ENCODE measurements at places on chromosomes 2 and 18.

DNA sequence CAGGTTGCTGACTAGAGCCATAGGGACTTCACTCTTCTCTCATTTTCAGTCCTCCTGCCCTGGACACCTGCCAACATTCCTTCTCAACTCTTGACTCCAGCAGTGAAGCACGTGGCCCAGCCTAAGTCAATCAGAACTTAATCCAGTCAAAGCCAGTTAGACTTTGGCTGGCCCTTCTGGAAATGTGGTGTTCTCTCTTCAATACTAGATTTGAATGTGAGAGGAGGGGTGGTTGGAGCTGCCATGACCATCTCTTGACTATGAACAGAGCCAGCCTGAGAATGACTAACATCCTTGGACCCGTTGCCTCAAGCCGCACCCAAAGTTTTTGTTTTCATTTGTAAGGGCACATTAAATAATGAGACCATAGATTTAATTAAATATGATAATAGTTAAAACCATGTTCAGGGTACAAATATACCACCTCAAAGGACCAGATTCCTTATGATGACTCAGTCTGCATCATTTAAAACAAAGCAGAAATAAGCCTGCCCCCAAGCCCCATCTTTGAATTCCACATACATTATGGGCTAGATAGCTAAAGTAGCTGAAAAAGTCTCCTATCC is 49.7 kb upstream of the RASGRP3 start:
- DNase-seq = peak; percentile 75

DNA sequence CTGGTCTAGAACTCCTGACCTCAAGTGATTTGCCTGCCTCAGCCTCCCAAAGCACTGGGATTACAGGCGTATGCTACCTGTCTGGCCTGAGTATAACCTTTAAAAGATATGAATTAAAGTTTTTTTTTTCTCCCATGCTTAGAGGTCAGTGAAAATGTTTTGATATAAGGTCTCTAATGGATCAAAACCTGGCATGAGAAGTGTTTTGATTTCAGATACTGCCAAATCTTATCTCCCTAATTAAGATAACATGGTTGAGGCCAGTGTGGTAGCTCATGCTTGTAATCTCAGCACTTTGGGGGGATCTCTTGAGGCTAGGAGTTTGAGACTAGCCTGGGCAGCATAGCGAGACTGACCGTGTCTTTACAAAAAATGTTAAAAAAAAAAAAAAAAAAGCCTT is 41.2 kb downstream of the SNRPD1 start:
- no peak for DNase-seq

GRCh38 chr18:37575646-37576045 is 10.0 kb upstream of the CELF4 start:
- DNase-seq = no peak

DNA sequence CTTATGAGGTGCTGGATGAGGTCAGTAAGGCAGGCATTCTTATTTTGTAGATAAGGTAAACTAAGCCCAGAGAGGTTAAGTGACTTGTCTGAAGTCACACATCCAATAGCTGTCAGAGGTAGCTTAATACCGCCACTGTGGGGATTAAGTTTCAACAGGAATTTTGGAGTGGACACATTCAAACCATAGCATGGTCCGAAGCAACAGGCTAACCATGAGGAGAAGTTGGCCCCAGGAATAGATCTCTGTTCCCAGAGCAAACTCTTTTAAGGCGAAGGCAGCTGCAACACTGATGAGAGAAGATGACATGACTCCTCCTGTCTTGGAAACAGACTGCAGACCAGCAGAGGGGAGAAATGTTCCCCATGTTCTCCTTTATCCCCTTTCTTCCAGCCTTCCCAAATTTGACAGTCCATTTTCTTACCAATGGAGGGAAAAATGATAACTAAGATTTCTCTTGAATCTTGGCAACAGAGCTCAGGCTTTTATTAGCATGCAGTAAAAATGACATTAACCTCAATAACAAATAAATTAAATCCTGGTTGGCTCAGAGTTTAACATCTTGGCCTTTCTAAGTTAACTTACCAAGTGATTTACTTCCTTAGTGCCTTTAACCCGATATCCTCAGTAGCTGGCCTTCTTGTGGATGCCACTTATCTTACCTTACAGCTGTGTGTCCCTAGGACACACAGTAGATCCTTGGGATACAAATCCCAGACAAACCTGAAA is 67.9 kb upstream of the STPG4 start:
- no peak for DNase-seq

GRCh38 chr2:129794540-129794939 is 184.9 kb upstream of the RAB6C start:
- no peak for DNase-seq

DNA sequence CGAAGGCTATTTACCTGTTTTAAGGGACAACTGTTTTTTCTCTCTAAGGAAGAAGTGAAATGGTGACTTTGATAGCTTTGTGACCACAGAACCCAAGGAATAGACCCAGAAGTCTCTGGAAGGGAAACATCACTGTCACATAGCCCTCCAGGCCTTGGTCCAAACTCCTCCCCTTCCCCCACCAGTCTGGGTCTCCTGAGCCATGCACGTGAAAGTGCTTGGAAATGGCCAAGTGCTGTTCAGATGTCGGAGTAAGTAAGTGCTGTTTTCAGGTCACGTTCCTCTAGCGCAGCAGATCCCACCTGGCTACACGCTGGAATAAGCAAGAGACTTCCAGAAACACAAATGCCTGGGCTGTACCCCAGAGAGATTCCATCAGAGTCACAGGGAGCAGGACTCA is 73.0 kb upstream of the AFF3 start:
- no peak for DNase-seq

DNA sequence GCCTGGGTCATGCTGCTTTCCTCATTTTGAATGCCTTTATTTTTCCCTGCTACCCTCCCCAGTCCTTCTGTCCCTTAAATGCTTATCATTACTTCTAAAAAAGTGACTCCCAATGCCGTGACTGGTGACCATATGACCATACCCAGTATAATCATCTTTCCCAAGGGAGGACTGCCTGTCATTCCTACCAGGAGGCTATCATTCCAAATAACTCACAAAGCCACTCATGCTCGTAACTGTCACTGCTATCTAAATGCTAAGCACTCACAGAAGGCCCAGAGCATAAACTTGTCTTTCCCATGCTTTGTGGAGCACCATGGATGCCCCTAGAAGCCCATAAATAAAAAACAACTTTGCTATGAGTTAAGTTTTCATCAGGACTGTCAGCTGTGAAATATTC is 38.7 kb upstream of the CREB1 start:
- DNase-seq = peak; percentile 55

DNA sequence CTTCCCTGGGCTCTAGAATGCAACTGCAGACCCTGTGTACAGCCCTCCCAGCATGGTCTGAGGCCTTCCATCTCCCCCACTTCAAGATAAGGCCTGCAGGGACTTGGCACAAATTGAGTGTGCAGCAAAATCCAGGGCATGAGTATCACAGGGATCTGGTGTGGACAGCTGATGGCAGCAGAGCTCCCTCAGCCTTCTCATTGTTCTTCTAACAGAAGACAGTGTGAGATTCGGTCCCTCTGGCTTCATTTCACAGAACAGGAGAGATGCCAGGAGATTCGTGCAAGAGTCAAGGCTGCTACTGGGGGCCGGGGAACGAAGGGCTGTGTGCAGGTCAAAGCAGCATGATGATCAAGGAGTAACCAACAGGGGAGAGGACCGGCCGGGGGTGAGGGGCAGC is 85.8 kb downstream of the UXS1 start:
- DNase-seq = peak; percentile 53

GRCh38 chr2:925309-925708 is 25.3 kb upstream of the SNTG2 start:
- DNase-seq = no peak

GRCh38 chr2:168999668-169000213 is 31.4 kb downstream of the ABCB11 start:
- DNase-seq = peak; percentile 14

DNA sequence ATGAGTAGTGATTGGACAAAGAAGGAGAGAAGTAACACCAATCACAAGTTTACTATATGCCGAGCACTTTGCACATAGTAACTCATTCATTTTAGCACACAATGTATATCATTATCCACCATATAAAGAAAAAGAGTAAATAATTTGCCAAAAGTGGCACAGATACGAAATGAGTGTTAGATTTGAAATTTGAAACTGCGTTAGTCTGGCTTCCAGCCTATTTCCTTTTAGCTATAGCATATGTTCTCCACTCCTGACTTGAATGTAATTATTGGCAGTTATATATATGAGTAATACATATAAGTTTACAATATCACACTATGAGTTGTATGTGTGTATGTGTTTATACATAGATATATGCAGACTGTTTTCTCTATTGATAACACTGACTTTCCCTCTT is 98.6 kb downstream of the NOL4 start:
- DNase-seq = no peak

GRCh38 chr18:40006634-40007033 is 1948.4 kb upstream of the PIK3C3 start:
- no peak for DNase-seq

DNA sequence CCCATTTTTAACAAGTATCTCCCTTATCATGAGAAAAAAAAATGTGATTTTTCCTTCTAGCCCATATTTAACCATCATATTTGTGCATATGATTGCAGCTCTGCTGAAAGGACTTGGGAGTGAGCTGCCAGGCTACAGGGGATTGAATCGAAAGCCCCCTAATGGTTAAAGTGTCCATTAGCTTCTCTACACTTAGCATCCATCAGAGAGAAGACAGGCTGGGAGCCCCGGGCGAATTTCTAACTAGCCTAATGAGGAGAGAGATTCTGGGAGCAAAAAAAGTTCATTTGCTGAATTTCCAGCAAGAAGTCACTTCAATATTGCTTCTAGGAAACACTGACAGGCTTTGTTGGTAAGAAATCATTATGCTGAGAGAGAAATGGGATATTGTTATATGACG is 848.8 kb downstream of the TDRD15 start:
- no peak for DNase-seq

- no peak for DNase-seq
These were observed 67.9 kb upstream of the ST3GAL5 start for GRCh38 chr2:85956646-85957039.

DNA sequence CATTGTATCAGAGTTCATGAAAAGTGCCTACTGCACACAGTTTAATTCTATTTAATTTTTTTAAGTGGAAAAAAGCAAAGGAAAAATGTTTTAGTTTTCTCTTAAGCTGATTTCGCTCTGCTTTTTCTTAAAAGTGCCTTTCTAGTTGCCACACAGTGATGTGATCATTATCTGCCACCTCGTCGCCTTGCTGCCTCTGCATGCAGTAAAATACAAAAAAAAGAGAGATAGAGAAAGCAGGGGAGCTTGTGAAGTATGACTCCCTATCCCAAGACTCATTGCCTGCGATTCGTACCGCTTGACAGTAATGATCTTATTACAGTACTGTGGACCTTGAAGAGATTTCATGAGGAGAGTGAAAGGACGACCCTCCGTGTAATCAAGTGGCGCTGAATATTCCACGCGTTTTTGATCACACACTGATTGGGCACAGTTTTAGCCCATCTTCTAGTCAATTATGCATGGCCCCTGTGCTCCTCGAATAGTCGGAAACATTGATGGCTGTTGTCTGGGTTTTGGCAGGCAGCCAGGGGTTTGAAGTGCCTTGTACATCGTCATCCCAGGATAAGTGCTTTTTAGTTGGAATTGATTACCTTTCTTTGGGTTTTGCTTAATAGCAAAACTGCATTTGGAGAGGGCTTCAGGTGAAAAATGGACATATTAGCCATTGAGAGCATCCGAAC is 188.3 kb downstream of the GBX2 start:
- DNase-seq = no peak

- no peak for DNase-seq
These were observed 202.3 kb downstream of the MYCN start for GRCh38 chr2:16142383-16143361.

- DNase-seq = no peak
These were observed 34.5 kb upstream of the AFF3 start for GRCh38 chr2:100176925-100177324.

DNA sequence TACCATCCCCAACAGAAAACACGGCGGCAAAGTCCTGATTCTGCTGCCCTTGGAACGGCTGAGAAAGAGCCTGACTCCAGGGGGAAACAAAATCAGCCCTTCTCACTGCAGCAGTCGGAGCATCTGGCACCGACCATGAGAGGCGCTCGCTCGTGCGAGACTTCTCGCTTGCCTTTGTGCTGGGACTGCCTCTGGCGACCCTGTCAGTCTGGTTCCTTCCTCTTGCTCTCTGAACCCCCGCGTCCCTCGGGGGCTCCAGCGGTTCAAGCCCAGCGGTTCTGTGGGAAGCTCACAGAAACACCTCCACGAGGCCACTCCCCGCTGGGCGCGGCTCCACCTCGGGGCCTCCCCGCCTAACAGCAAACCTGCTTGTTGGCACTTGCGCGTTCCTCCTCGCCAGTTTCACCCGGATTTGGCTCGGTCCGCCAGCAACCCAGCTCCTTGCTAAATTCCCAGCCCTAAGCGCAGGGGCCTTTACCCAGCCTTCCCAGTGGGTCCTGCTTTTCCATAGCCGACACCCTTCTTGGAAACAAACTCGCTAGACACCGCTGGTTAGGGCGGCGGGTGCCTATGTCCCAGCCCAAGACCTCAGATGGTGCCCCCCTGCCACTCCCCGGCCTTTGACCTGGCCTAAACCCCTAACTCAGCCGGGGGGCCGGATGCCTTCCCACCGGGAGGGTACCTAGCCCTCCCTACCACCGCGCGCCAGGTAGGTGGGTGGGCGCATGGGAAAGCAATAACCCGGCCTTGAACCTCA is 2.2 kb downstream of the RND3 start:
- DNase-seq = peak; percentile 73

DNA sequence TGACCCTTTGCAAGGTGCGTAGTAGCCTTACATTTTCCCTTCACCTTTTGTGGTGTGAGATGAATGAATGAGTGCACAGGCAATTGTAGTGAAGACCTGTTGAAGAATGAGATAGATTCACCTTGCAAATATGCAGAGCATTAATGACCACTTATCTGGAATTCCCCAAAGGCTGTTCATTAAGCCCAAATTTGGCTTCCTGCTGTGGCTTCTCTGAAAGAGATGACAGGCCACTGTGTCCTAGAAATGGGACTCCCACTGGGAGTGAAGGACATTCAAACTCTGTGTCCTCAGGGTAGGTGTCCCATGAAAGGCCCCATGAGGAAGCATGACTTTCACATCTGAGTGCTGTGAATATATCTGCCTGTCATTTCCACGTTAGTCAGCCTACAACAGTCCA is 1821.8 kb upstream of the PIK3C3 start:
- no peak for DNase-seq

DNA sequence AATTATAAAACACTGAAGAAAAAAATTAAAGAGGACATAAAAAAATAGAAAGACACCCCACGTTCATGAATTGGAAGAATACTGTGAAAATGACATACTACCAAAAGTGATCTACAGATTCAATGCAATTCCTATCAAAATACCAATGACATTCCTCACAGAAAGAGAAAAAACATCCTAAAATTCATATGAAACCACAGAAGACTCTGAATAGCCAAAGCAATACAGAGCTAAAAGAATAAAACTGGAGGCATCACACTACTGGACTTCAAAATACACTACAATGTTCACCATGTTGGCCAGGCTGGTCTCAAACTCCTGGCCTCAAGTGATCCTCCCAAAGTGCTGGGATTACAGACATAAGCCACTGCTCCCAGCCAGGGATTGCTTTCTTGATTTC is 56.3 kb downstream of the TLK1 start:
- DNase-seq = peak; percentile 52

GRCh38 chr2:184125867-184126266 is 472.5 kb upstream of the ZNF804A start:
- DNase-seq = no peak
